ENCODE measurements at places on chromosomes 12 and 14.

DNA sequence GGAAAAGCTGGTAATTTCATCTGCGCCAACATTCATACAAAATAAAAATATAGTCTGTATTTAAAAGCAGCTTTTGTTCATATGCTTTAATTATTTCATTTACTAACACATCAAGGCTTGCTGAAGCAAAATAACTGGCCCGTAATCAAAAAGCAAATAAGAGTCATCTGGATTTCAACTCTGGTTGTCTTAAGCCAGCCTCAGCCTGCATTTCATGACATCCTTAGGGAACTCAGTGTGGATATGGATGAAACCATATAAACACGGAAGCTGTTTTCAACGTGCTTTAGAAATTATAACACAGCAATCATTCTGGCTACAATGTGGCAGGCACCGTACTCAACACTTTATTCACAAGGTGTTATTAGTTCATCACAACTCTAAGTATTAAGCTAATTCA is 852 bp downstream of the COX16 start:
- peak; percentile 32 for DNase-seq

- no peak for DNase-seq
These were observed 9.8 kb upstream of the MFAP5 start for GRCh38 chr12:8672381-8672780.

- DNase-seq: no peak
These were observed 194.7 kb upstream of the FAR2 start for GRCh38 chr12:28954333-28954732.

DNA sequence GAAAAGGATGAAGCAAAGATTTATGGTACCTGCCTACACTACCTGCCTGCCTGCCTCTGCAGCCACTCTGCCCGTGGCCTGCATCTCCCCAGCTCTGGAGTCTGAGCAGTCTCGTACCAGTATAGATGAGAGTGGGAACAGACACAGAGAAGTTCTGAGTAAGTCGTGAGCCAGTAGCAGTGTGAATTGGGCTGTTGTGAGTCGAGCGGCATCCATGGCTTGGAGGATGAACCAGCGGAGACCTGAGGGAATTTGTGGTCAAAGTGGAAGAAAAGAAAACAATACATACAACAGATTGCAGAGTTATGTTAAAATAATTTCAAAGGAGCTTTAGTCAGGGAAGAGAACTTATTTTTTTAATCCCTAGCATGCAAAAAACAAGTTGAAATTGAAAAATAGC is 25.3 kb downstream of the C2CD5 start:
- no peak for DNase-seq

DNA sequence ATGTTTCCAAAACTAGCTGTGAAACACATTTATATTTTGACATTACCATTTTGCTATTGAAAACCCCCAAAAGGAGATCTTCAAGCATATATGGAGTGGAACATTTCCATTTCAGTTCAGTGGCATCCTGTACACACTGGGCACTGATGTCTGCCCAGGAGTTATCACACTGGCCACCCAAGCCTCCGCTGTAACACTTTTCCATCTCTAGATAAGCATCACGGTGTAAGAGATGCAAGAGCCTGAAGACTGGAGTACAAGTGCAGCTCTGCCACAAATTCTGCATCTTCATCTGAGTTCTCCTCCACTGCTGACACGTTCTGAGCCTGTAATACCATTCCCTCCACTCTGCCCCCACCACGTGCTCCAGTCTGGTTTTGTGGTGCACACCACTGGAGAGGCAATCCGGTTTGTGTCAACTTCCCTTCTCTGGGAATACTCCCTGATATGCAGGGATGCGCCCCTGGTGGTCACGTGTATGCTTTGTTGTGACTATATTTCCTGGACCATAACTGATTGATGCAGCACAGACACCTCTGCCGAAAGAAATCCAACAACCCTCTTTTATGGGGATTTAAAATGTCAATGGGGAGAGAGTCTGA is 12.7 kb downstream of the SPTLC2 start:
- DNase-seq: peak; percentile 73

GRCh38 chr12:110684312-110684836 is 4.5 kb downstream of the HVCN1 start:
- DNase-seq: no peak

DNA sequence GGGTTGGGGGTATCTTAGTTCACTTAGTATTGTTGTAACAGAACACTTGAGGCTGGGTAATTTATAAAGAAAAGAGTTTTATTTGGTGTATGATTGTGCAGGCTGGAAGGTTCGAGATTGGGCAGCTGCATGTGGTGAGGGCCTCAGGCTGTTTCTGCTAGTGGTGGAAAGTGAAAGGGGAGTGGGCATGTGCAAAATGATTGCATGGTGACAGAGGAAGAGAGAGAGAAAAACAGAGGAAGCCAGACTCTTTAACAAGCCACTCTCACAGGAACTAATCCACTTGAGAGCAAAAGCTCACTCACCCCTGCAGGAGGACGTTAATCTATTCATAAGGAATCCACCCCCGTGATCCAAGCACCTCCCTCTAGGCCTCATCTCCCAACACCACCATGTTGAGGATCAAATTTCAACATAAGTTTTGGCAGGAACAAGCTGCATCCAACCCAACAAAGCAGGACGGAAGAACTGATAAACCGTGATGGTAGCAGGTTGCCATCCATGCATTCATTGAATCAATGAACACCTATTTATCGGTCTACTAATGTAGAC is 165.0 kb upstream of the GZMB start:
- peak; percentile 73 for DNase-seq

GRCh38 chr14:36066636-36067035 is 109.9 kb downstream of the PTCSC3 start:
- no peak for DNase-seq

GRCh38 chr14:81509838-81510452 is 23.7 kb downstream of the SEL1L start:
- DNase-seq: peak; percentile 96

DNA sequence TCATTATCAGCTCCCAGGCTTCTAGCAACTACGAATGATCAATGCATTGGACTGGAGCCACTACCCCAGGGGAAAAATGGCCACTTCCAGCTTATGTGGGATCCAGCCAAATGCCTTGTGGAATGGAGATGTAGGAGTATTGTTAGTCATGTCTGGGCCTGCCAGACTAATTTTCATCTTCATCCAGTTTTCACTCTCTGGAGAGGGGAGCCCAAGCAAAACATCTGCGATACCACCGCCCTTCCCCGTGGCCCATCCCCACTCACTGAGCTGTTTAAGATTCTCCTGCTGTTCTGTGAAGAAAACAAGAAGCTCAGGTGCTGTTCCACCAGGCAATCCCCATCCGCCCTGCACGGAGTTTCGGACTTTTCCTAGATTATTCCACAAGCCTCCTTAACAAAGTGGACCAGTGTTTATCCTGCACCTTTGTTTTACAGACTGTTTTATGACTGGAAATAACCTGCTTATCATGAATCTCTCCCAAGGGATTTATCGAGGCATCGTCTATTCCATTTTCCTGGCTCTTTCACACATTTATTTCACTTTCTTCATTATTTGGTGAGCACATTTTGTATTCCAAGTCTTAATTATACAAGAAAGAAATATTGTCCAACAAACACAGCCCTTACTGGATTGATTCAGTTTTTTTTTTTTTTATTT is 35.5 kb upstream of the MAX start:
- DNase-seq: no peak

GRCh38 chr12:8917751-8918150 is 3.4 kb downstream of the PHC1 start:
- DNase-seq: no peak

DNA sequence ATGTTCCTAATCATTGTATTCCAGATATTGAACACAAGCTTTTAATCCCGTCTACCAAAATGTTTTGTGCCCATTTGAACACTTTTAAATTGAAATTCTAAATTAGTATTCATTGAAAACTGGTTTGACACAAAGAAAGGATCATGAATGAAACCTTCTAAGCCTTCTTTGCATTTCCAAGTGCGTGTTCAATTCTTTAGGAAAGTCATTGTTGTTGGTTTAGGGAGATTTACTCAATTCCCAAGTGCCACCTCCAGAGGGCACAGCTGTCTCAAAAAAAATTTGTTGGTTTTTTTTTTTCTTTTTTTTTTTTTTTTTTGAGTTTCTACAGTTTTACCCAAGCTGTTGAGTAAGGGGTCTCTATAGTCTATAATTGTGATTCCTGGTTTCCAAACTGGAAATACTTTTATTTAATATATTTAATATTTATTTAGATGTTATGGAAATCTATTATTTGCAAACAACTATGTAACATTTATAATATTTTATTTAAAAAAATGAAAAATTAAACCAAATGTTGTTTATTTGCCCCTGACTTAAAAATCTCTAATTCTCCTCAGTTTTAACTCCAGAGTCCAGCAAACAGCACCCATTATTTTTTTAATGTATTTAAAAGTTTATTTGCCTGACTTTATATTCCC is 79.9 kb downstream of the NEDD1 start:
- no peak for DNase-seq

- no peak for DNase-seq
These were observed 2.7 kb downstream of the PCNX4 start for GRCh38 chr14:60094306-60094897.

- DNase-seq: no peak
These were observed 3.2 kb upstream of the TUBA1C start for GRCh38 chr12:49261721-49262120.

GRCh38 chr12:67354966-67355365 is 85.8 kb downstream of the CAND1 start:
- DNase-seq: no peak

DNA sequence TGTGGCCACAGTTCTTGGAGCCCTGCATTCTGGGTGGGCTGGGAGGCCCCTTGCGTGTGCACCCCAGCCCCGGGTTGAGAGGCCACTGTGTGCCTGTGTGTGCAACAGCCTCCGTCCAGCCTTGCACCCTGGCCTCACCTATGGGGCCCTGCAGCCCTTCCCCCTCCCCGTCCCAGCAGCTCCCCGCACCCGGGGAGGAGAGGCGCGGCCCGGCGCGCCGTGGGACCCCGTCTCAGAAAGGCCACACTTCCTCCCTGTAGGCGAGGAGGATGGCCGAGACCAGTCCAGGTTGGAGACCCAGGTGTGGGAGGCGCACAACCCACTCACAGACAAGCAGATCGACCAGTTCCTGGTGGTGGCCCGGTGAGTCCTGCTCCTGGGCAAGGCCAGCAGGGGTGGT is 16.6 kb upstream of the CRIP2 start:
- no peak for DNase-seq

- DNase-seq: no peak
These were observed 4.9 kb downstream of the AMN start for GRCh38 chr14:102927346-102927877.

DNA sequence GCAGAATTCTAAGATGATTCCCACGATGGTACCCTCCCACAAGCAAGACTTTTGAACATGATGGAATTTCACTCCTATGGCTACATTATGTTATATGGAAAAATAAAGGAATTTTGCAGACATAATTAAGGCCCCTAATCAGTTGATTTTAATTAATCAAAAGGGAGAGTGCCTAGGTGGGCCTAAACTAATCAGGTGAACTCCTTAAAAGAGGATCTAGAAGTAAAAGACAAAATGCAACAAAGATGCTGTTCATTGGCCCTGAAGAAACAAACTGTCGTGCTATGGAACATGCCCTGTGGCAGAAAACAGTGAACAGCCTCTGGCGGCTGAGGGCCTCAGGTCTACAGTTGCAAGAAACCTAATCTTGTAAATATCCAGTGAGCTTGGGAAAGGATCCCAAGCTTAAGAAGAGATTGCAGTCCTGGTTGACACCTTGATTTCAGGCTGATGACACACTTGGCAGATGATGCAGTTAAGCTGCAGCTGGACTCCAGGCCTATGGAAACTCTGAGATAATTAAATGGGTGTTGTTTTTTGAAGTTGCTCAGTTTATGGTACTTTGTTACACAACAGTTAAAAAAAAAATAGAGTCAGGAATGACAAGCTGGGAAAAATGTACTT is 13.8 kb downstream of the TMCC3 start:
- no peak for DNase-seq

GRCh38 chr12:66920205-66920604 is 241.3 kb upstream of the GRIP1 start:
- DNase-seq: no peak
